ENCODE measurements at places on chromosomes 4 and X.

- no peak for DNase-seq
Measured at GRCh38 chr4:83361416-83362103, 26.9 kb upstream of the HPSE start.

DNA sequence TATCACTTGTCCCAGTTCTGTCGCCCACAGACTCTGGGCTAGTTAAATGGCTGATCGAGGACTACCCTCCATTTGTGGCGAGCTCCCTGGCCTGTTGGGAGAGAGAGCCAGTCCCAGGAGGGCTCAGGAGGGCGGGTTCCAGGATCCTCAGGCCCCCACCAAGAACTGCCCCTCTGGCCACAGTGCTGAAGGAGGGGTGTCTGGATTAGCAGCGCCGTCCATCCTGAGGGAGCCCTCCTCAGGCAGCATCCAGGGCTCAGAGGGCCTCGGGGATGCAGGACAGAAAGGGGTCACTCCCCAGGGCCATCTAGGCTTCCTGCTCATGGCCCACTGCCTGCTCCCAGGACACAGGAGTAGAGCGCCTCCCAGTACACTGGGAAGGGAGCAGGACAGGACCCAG lies 6.1 kb downstream of the PNMA5 start:
- DNase-seq, result no peak

DNA sequence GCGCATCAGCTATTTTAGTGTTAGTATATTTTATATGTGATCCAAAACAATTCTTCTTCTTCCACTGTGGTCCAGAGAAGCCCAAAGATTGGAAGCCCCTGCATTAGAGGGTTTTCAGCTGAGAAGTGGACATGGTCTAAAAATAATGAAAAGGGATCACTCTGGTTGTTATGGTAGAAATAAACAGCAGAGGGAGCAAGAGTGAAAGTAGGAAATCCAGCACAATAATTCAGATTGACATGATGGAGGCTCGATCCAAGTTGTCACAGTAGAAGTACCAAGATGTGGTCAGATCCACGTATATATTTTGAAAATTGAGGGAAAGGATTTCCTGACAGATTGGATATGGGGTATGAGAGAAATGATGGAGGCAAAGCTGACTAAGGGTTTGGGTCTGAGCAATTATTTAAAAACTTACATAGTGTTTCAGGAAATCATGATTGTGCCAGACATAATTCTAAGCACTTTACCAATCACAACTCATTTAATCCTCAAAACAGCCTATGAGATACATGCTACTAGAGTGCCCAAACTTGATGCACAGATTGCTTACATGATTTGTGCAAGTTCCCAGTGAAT lies 17.0 kb upstream of the TMEM144 start:
- DNase-seq, result no peak

DNA sequence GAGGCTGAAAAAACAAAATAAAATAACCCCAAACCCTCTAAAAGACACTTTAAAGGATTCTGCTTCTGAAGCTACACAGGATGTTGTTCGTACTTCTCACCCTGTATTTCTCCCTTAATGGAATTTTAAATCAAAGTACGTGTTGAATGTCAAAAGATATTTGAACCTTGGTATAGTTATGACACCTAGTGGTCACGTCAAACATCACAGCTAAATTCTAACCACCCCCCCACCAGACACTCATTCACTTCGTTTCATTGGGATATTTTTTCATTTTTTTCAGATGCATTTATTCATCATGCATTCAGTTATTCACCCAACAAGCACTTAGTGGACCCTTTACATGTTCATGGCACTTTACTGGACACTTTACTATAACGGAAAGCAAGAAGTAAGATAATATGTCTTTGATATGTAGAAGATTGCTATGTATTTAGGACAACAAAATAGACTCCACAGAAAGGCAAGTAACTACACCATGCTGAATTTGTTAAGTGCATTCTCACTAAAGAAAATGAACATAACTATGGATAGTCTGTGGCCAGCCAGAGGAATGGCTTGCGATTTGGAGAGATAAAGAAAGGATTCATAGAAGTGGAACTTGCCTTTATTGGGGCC lies 62.5 kb upstream of the GPR174 start:
- DNase-seq, result peak; percentile 78

- no peak for DNase-seq
Measured at GRCh38 chr4:4791299-4792111, 68.0 kb upstream of the MSX1 start.

DNA sequence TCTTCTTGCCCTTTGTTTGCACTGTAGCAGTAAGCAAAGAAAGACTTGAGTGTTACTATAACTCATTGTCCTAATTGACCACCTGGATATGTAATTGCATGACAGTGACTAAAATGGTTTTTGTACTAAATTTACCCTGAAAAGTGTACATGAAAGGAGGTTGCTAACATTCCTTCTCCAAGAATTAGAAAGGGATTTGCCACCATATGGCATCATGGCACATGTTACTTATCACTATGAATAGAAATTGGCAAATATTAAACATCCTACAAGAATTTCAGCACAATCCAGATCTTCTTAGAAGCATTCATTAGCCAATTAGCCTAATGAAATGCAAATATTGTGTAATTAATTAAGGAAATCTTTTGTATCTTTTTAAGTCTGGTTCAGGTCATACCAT lies 834.2 kb downstream of the STPG2 start:
- no peak for DNase-seq

- no peak for DNase-seq
Measured at GRCh38 chr4:99755223-99755944, 61.2 kb upstream of the DAPP1 start.
